ENCODE measurements at places on chromosomes 6 and 20.

GRCh38 chr6:25747477-25747876 lies 7.1 kb upstream of the SLC17A4 start:
- DNase-seq, result no peak

GRCh38 chr6:88519301-88520016 lies 353.3 kb upstream of the CNR1 start:
- DNase-seq, result no peak

DNA sequence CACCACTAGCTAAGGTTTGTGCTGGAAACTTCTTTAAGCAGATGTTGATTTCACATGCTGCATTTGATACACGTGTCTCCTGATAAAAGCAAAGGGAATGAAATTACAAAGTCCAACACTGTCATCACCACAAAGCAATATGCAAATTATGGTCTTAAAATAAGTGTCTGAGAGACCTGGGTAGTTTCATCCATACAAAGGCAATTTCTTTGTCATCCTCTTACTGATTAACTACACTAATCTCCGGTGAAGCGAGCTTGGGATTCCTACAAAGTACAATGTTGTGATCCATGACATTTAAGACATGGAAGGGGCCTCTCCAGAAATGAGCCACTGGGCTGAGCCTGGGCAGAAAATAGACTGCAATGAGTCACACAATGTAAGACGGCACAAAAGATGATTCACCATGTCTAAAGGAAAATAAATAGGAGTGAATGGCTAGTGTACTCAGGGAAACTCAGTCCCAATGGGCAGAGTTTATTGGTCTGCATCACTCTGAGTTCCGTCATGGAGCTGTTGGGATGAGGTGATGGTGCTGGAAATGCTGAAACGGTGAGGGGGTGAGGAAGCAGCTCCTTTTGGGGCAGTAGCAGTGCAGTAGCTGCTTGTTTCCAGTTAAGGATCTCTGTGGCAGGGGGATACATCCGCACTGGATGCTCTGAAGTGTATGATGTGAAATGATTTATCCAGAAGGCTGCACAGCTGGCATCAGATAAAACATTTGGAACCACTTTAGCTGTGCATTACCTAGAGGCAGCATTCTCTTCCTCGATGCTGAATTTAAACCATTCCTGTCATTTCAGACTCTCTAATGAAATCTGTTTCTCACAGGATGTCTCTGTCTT lies 103.3 kb downstream of the IBTK start:
- no peak for DNase-seq

DNA sequence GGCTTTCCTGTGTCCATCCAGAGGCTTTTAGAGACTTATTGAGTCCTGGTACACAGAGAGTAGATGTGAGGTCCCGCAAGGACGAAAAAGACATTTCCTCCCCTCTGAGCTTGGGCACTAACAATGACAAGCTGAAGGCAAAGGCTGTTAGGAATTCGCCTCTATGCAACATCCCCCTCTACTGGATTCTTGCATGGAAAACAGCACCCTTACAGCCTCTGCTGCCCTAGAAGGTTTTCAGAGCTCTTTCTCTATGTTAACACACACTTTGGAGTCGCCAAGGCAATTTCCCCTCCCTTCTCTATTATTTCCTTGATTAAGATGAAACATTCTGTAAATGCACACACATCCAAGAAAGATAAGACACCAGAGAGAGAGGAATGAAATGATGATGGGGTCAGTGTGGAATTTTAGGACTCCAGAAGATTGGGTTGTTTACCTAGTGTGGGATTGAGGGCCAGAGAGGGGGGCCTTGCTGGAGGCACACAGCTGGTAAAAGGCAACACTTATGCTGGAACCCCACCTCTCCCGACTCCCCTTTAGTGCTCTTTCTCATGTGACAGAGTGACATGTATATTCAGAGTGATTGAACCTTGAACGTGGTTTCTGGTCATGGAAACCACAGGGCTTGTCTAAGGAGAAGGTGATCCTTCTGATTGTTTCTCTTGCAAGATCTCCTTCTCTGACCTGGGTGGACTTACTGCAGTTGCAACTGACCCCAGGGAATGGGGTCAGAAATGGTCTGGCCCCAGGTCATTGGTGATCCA lies 300.7 kb downstream of the CLIC5 start:
- peak; percentile 28 for DNase-seq

DNA sequence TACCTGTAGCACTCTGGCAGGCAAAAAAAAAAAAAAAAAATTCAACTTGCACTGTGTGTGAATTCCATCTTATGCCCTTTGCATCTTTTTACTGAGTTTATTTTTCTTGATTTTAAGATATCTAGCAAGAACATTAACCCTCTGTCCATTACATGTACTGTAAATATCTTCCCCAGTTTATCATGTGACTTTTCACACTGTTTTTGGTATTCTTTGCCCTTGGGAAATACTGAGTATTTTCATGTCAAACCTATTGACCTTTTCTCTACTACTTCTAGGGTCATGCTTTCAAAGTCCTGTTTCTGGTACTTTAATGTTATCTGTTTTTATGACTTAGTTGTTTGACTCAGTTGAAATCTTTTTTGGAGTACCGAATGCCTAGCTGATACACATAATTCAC lies 843 bp upstream of the HUS1B start:
- DNase-seq, result no peak

GRCh38 chr6:6835223-6835503 lies 246.6 kb downstream of the LY86 start:
- no peak for DNase-seq

DNA sequence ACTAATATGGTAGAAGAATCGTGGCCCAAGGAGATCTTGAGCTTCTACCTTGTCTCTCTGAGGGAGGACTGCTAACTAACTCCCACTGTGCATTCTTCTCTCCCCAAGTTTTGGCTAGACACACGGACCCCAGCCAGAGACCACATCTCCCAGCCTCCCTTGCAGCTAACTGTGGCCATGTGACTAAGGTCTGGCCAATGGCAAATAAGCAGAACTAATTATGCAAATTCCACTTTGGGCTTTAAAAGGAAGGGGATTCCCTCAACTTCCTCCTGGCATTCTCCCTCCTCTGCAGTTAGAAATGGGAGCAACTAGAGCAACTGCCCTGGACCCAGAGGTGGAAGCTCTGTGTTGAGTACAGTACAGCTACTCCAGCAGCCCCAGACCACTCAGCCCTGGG lies 15.4 kb downstream of the BPIFA2 start:
- no peak for DNase-seq

DNA sequence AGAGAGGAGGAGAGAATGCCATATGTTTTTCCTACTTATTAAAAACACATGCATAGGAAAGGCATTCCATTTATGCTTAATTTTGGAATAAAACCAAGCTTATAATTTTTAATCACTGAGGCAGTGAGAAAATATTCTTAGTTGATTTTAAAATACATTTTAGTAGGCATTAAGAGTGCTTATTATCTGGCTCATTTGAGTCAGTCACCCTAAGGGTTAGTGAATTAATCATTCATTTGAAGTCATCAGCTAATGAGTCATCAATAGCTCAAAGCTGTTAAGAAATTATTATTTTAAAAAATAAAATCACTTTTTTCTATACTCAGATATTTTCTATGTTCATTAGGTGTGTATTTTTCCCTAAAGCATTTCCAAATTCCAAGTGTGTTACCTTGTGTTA lies 81.6 kb downstream of the TMEM200A start:
- DNase-seq, result no peak

DNA sequence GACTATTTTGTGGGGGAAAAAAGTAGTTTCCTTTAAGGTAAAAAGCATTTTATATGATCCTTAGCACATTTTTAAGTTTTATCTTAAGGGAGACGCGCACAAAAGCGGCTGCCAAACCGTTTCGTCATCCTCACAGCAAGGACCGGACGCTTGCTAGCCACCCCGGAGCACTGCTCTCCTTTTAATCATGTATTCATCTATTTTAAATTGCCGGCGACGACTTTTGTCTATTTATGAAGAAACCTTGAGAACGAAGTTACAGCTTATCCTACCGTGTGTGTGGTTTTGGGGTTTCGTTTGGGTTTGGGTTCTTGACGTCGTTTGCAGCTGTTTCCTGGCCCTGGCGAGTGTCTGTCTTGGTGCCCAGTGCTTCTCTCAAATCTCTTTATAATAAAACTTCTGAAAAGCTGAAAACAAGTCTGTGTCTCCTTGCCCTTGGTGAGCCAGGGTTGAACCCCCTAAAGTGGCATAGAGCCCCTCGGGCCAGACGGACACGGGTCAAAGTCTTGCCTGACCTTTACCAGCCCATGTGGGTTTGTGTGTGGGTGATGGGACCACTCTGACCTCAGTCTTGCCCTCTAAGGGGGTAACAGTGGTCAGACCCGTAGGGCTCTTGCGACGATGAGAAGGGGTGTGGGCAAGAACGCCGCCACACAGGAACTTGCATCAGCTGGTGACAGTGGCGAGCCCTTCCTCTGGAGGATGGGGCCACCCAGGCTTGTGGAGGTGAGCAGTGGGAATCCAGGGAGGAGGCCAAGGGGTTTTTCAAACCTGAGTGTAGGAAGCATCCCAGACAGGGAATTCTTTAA lies 117.6 kb downstream of the JPH2 start:
- DNase-seq, result peak; percentile 75

GRCh38 chr20:13165203-13165602 lies 55.9 kb upstream of the ISM1 start:
- DNase-seq, result no peak

- no peak for DNase-seq
Observed at GRCh38 chr6:73169633-73170032, 55.7 kb downstream of the KHDC1L start.

GRCh38 chr20:31908424-31908823 lies 38.0 kb downstream of the TTLL9 start:
- no peak for DNase-seq

- no peak for DNase-seq
Observed at GRCh38 chr6:163945808-163946207, 531.3 kb downstream of the QKI start.

DNA sequence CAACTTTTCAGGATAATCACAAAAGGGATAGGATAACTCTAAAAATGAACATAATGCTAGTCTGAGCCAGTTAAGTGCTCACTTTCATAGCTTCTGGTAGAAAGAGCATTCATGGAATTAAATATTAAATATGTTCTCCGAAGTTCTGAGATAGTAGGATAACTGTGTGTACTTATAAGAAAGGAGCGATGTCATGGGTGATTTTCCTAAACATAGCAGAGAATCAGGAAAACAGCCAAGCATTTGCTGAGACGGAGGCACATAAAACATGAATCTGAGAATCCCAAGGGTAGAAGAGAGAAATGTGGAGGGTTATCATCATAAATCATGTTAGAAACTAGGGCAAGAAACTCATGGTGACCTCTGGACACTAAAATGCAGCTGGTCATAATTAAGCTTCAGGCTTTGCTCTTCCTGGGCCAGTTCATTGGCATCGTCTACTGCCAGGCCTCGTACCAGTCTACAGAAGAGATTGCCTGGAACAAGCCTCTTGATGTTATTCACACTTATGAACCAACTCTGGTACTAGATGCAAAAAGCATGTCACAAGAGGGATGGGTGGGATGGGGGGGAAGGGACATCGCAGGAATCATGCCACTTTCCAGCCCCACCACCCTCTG lies 436.6 kb downstream of the PRKN start:
- DNase-seq, result no peak

- no peak for DNase-seq
Observed at GRCh38 chr6:33860706-33861474, 57.1 kb upstream of the MLN start.

- DNase-seq, result no peak
Observed at GRCh38 chr6:113854531-113855499, 2.3 kb upstream of the MARCKS start.

- DNase-seq, result no peak
Observed at GRCh38 chr6:88670369-88670768, 293.0 kb downstream of the RNGTT start.

GRCh38 chr6:151885234-151885633 lies 77.8 kb downstream of the ESR1 start:
- no peak for DNase-seq

GRCh38 chr6:111417181-111417585 lies 65.8 kb downstream of the REV3L start:
- no peak for DNase-seq

- DNase-seq, result no peak
Observed at GRCh38 chr6:116402108-116402937, 31.6 kb downstream of the DSE start.

DNA sequence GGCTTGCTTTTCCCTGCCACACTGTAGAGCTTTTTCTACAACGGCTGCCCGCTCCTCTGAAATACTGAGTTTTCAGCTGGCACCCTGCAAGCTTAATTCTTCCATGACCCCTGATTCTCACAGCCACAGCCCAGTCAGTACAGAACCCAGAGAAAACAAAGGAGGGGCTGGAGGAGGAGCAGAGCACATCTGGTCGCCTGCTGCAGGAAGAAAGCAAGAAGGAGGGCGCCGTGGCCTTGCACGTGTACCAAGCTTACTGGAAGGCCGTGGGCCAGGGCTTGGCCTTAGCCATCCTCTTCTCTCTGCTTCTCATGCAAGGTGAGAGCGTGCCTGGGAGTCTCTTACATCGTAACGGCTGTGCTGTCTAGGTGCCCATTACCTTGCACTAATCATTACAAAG lies 11.3 kb downstream of the DLK2 start:
- no peak for DNase-seq

DNA sequence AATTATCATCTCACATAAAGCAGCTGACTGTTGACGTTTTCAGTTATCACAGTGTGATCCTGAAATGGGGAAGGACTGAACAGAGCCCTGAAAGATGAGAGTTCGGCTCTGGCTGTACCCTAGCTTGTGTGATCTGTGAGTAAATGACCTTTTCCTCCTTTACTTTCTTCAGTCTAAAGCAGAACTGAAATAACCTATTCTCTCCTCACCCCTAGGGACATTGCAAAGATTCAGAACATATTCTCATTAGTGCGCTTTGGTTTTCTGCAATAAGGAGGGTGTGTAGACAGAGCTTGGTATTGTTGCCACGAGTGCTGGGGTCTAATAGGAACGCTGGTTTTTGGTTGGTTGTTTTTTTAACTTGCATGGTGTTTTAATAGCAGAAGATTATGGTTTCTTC lies 16.7 kb downstream of the FARS2 start:
- DNase-seq, result no peak

All from CD8-positive, alpha-beta memory T cell (primary cell).